ENCODE measurements at places on chromosomes 4 and X. TPM values are rescaled to one million over a fixed set of nuclear protein-coding genes. Genes with fewer than 3 reads are reported as not detected.

The MAGEA9B gene
- not detected for total RNA-seq

- no peak for DNase-seq
These were observed 160.4 kb upstream of the MAP3K15 start for GRCh38 chrX:19675731-19676130.

DNA sequence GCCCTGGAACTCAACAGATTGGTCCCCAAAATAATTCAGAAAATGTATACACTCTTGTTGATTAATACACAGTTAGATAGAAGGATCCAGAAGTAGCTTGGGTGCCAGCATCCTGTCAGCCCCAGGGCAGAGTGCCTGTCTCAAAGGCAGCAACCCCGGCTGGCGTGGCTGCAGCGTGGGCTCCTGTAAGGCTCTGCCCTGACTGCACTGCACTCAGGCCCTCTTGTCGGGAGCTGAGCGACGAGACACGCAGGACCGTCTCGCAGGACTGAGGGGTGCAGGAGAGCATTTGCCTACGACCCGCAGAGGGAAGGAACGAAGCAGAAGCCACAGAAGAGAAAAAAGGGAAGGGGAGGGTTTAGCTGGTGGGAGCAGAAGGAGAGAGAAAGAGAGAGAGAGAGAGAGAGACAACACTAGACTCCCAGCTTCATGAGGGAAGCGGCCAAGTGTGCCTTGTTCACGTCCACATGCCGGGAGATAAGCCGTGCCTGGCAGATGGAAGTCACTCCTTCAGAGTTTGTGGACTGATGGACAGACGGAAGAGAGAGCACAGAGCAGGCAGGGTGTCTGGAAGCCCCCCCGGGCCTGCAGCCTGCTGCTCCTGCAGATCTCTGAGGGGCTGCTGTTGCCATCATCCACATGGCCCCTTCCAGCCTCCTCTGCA lies 38.7 kb upstream of the HELT start:
- no peak for DNase-seq

The CSAG1 gene
- not detected for total RNA-seq

The EDA gene
- 0.57 TPM for total RNA-seq

DNA sequence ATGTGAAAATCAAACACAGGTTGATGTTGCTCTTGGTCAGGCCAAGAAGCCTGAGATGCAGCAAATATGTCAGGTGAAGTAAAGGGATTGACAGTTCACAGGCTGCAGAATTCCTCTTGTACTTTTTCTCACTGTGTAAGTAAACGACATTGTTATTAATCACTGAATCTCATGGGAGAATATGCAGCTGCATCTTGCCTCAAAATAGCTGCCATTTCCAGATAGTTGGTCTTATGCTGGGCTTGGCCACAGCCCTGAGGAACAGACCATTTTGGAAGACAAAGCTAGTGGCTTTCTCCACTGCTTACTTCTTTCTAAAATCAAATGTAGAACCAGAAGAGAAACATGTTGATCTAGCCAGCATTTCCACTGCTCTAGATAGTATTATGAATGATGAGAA lies 403.4 kb upstream of the NR3C2 start:
- no peak for DNase-seq

DNA sequence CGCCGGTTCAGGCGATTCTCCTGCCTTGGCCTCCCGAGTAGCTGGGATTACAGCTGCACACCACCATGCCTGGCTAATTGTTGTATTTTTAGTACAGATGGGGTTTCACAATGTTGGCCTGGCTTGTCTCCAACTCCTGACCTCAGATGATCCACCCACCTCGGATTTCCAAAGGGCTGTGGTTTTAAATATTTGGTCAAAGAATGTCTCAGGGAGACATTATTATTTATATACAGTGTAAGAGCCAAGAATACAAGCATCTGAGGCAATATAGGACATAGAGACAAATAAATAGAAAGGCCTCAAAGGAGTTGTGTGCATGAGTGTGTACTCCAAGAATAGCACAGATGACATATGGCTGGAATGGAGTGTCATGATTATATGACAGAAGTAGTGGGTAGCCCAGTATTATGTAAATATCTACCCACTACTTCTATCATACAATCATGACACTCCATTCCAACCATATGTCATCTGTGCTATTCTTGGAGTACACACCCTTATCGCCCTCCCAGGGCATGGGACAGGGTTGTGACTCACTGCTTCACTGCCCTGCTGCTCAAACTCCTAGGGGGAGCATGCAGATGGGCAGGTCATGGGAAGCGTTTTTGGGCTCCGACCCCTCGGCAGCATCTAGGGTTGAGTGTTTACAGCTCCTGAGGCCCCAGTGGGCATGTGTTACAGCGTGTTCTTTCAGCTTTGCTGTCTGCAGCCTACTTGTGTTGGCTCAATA lies 1649.8 kb upstream of the PCDH10 start:
- DNase-seq, result no peak

DNA sequence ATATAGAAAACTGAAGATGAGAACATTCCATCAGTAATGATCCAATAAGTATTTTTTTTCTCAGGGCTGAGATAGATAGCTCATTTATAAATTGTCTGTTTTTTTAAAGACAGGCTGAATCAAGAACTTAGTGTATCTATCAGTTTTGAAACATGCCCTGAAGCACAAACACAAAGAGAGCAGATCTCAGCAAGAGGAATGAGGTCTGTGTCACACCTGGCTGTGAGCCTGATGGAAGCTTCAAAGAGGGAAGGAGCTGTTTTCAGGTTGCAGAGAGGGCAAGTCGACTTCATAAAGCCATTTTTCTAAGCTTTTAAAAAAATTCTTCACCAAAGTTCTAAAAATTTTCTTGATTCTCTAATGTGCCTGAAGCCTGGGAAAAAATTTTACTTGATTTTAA lies 434.9 kb downstream of the PDGFC start:
- no peak for DNase-seq

The TLR10 gene
- total RNA-seq, result not detected

DNA sequence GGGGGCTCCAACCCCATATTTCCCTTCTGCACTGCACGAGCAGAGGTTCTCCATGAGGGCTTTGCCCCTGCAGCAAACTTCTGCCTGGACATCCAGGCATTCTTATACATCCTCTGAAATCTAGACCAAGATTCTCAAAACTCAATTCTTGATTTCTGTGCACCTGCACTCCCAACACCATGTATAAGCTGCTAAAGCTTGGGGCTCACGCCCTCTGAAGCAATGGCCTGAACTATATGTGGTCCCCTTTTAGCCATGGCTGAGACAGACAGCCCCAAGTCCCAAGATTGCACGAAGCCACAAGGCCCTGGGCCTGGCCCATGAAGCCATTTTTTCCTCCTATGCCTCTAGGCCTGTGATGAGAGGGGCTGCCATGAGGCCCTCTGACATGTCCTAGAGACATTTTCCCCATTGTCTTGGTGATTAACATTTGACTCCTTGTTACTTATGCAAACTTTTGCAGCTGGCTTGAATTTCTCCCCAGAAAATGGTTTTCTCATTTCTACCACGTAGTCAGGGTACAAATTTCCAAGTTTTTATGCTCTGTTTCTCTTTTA lies 468.0 kb upstream of the SLIT2 start:
- no peak for DNase-seq

GRCh38 chr4:121658125-121658524 lies 38.7 kb downstream of the ANXA5 start:
- no peak for DNase-seq

DNA sequence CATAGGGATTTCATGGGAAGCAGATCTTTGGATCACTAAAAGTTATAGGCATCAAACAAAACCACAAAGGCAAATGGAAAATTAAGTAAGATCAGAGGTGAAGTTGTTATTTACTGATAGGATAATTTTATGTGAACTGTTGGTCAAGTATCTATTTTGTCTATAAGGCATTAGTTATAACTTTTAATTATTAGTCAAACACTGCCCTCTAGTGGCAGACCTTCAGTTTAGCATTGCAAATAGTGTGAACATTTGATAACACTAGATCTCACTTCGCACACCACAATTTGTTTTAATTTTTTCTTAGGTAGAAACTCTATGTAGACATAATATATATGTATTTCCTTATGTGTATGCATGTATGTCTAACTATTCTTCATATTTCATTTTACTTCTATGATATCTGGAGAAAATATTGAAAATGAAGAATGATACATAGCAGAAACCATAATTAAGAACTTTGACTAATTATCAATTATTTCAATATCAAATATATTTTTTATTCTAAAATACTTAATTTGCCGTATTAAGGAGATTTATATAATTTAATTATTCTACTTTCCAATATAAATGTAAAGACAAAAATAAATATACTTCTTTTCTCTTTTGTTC lies 214.5 kb upstream of the TACR3 start:
- DNase-seq, result no peak

- DNase-seq, result no peak
These were observed 68.4 kb upstream of the ETNPPL start for GRCh38 chr4:108831291-108831690.

GRCh38 chr4:108398316-108398715 lies 222.1 kb upstream of the RPL34 start:
- no peak for DNase-seq

GRCh38 chr4:1126506-1126905 lies 13.1 kb upstream of the RNF212 start:
- DNase-seq, result no peak

GRCh38 chr4:186749611-186750281 lies 26.1 kb upstream of the FAT1 start:
- DNase-seq, result no peak

- no peak for DNase-seq
These were observed 262.6 kb downstream of the ADGRL3 start for GRCh38 chr4:61462451-61463326.

DNA sequence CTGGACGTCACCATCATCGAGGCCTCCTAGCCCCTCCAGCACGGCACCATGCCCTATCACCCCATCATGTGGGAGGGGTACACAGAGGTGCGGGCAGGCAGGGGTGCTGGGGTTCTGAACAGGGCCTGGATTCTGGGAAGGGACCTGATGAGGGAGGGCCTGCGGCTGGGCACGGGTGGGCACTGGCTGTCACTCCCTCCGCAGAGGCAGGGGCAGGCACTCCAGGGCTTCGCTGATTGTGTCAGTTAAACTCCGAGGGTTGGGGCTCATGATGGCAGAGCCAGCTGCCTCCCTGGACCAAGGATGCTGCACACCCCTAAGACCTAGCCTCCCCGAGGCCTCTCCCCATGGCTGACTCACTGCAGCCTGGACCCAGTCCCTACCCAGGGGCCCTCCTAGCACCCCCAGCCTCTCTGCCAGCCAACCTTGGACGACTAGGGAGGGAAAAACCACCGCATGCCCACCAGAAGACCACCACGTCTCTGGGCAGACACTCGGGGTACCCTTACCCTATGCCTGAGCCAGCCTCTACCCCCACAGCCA lies 45.9 kb downstream of the ZFYVE28 start:
- no peak for DNase-seq

The NSDHL gene
- total RNA-seq, result 25.9 TPM

DNA sequence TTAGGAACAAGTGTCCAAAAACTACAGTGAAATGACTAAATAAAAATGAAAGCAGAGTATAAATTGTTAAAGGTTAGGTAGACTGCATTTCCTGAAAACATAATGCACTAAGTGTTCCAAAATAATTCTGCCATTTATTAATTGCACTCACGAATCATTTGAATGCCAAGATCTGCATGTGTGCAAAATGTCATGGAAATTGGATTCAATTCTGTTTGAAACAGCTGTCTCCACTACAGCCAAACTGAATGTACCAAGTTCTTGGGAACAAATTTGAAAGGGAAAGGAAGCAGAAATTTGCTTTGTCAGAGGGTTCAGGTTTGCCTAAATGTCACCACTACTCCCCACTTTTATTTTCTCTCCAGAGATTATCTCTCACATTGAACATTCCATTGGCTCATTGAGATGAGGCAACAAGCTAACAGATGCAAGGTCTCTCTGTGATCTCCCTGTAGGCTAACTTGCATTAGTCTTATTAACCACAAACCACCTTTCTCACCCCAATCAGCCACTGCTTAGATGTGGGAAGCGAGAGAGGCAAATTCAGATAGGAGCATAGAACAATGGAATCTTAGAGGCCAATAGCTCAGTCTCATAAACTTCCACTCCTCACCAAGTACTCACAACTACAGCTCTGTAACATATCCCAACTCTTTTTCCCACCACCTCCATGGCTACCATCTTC lies 226.6 kb downstream of the KDR start:
- no peak for DNase-seq

DNA sequence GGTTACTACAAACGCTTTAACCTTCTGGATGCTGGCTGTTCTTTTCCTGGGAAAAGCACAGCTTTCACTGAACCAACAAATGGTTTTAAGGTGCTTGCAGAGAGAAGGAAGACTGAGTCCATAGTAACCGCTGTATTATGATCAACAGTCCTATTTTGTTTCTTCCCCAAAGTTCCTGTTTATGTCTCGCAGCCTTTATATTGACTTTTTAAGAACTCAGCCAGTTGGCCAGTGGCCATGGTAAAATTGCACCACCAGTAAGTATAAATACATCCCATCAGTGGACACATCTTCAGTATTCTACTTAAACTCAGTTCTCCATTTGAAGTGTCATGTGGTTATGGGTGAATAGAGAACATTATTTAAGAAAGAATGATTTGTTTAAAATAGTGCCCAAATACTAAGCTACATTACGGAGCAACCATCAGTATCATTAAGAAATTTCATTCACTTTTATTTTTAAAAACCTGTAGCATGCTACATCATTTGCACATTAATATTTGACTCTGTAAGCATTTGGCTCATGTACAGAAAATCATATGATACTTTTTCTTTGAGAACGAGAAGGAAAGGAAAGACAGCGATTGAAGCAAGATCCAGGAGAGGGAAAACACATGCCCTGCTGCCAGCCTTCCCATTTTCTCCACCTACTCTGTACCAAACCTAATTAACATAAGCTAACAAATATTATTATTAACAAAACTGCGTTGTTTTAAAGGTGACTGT lies 287.0 kb downstream of the ARHGAP24 start:
- DNase-seq, result no peak

The BGN gene
- not detected for total RNA-seq

GRCh38 chr4:151887816-151888180 lies 127.0 kb upstream of the GATB start:
- no peak for DNase-seq

GRCh38 chrX:154436983-154437752 lies at the start of gene GDI1:
TSS of gene GDI1 (plus strand) at chrX:154437154. CDS start at chrX:154437255, 101 bp downstream.
- DNase-seq, result peak; percentile 58

The CFI gene
- total RNA-seq, result 0.62 TPM

GRCh38 chr4:26819478-26820095 lies 41.1 kb upstream of the STIM2 start:
- DNase-seq, result no peak

The MCTS1 gene
- 68.7 TPM for total RNA-seq

DNA sequence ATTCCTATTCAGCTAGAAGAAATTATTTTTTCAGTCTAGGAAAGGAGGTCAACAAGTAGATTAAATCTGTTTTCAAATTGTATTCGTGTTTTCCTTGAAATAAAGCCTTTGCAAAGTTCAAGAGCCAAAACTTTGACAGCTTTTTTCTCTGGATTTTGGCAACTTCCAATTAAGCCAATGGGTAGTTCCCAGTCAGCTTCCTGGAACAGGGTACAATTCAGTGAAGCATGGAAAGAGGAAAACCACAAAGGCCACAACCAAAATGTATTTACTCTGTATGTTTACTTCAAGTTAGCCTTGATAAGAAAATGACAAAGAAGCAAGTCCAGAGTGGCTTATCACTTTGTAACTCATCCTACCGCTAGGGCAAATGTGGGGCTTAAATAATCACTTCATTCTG lies 188.6 kb downstream of the COMMD8 start:
- no peak for DNase-seq

- no peak for DNase-seq
These were observed 11.0 kb downstream of the SH3BP2 start for GRCh38 chr4:2803624-2804448.

- DNase-seq, result no peak
These were observed 297.7 kb upstream of the HAND2 start for GRCh38 chr4:173827707-173828106.
